ENCODE measurements at places on chromosomes 2 and 18. TPM values are rescaled to one million over a fixed set of nuclear protein-coding genes. Genes with fewer than 3 reads are reported as not detected.

DNA sequence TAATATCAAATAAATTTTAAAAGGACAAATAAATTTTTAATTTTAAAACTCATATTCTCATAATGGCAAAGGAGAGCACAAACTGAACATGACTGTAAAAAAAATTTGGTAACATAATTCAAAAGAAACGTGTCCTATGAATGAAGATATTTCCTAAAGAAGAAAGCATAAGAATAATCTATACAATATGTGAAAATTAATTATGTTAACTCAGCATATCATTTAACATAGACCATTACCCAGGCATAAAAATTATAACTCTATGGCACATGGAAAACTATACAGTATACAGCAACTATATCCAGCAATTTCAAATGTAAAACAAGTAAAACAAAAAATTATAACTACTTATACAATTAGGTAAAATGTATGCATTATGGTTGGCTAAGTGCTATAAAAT is 288.1 kb downstream of the SUCLG1 start:
- H3K27me3 ChIP-seq: no peaks in the 10 kb centered on the region
- DNase-seq: no peak
- no peak overlapping the region for H3K27ac ChIP-seq
- H3K4me1 ChIP-seq: no peaks in the 10 kb centered on the region

Gene MARCHF4
- not detected for total RNA-seq

DNA sequence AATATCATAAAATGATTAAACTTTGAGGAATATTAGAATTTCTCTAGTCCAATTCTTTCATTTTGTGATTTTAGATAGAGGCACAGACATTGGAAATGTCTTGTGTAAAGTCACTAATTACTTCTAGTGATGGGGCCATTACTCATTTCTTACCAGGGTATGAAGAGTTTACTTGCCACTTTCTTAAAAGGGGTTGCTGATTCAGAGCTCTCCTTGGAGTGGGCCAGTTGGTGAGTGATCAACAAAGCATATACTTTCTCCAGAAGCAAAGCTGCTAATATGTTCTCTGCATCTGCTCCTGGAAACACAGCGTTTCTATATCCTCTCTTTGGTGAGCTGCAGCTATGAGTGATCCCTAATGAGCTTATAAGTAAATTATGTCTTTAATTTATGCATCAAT is 408.9 kb upstream of the LRATD1 start:
- H3K4me1 ChIP-seq: no peaks in the 10 kb centered on the region
- H3K27me3 ChIP-seq: no peaks in the 10 kb centered on the region
- DNase-seq: no peak
- no peak overlapping the region for H3K27ac ChIP-seq
- no peak overlapping the region for H3K4me3 ChIP-seq
- no peaks in the 10 kb centered on the region for H3K36me3 ChIP-seq

Gene GLI2
- total RNA-seq: 2.4 TPM

GRCh38 chr2:169038338-169038757 is 7.2 kb upstream of the ABCB11 start:
- no peak overlapping the region for H3K4me3 ChIP-seq
- H3K4me1 ChIP-seq: peaks cover 38% of the 10 kb centered on the region
- H3K27ac ChIP-seq: peak overlapping the region; percentile 45
- no peaks in the 10 kb centered on the region for H3K27me3 ChIP-seq
- DNase-seq: no peak

DNA sequence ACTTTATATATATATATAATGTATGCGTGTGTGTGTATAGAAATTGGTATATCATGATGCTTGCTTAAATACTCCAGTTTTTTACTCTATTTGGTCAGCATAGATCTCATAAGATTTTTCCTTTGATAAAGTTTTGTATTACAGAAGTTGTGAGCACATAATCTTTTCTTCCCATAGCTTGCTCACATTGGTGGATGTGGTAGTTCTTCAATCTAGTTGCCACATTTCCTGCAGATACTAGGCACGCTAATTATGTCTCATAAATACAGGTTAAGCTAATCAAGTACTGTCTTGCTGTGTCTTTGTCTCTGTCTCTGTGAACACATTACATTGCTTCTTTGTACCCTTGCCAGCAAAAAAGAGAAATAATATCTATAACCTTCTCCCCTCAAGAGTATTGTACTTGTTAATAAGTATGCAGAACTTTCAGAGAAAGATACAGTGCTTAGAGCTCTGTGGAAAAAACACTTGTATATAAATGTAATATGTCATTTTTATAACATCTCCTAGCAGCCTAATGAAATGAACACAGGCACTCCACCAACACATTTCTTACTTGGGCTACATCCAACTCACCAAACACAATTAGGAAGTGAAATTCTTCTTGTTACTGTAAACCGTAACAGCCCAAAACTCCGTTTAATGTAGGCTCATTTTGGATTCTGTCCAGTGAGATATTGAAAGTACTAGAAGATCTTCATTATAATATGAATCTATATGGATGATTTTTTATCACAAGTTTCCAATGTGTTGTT is 306.7 kb upstream of the SLC8A1 start:
- peak overlapping the region; percentile 7 for H3K4me3 ChIP-seq
- DNase-seq: no peak
- no peaks in the 10 kb centered on the region for H3K36me3 ChIP-seq
- H3K27ac ChIP-seq: no peak overlapping the region

Gene UBE2E3
- 29.9 TPM for total RNA-seq

GRCh38 chr18:52190195-52190594 is 149.8 kb upstream of the DCC start:
- H3K4me1 ChIP-seq: no peaks in the 10 kb centered on the region
- no peak overlapping the region for H3K27ac ChIP-seq
- H3K4me3 ChIP-seq: no peak overlapping the region

Gene TUBB8B
- 0.49 TPM for total RNA-seq

Gene LPIN1
- 52.5 TPM for total RNA-seq

Gene TMEFF2
- total RNA-seq: not detected

DNA sequence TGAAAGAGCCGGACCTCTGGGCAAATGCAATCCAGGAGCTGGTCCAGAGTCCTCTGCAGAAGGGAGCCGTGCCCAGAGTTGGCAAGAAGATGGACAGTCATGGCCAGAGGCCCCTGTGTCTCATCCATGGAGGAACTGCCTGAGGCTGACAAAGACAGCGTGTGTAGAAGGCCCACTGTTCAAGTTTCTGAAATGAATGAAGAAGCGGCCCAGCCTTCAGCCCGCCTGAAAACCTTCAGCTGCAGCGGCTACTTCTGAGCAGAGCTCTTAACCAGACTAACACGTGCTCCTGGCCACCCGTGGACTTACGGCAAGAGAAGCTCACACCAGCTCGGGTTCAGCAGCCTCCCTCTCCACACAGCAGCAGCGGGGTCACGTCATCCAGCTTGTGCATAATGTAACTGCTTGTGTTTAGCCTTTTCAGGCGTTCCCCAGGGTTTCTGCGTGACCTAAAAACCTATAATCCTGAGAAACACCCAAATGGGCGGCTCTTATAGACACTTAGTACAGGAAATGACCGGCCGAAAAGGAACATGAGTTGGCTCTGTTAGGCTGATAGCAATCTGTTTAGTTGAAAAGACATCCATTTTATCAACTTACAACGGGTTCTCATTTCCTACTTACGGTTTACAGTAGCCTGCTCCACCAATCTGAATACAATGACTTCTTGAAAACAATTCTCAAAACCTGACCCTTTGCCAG is at the start of gene FAM124B:
TSS of gene FAM124B (minus strand) at position 467 of the 702 bp plus-strand sequence. CDS start at position 128, 339 bp downstream.
- no peaks in the 10 kb centered on the region for H3K36me3 ChIP-seq
- H3K27me3 ChIP-seq: no peaks in the 10 kb centered on the region
- peak within 1 kb of the TSS; percentile 23 for H3K4me3 ChIP-seq
- DNase-seq: peak; percentile 86
- H3K27ac ChIP-seq: peak within 1 kb of the TSS; percentile 6

Gene RNF152
- 3.1 TPM for total RNA-seq

DNA sequence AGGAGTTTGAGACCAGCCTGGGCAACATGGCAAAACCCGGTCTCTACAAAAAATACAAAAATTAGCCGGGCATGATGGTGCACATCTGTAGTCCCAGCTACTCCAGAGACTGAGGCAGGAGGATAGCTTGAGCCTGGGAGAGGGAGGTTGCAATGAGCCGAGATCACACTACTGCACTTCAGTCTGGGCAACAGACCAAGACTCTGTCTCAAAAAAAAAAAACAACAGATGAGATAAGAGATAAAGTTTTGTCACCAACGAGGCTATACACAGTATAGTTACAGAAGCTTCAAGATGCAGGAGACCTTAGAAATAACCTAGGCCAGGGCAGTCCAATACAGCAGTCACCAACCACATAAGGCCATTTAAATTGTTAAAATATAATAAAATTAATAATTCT is 9.4 kb downstream of the FAM124B start:
- H3K4me3 ChIP-seq: no peak overlapping the region
- no peaks in the 10 kb centered on the region for H3K4me1 ChIP-seq
- H3K27me3 ChIP-seq: no peaks in the 10 kb centered on the region
- no peak for DNase-seq
- no peak overlapping the region for H3K27ac ChIP-seq

Gene PKDCC
- 41.0 TPM for total RNA-seq
